Substantia nigra (tissue), 51 donors: ENCODE measurements at places on chromosomes 1 and 21.
A peak's percentile ranks its signal among the peaks of the same experiment; 100 is the strongest.

DNA sequence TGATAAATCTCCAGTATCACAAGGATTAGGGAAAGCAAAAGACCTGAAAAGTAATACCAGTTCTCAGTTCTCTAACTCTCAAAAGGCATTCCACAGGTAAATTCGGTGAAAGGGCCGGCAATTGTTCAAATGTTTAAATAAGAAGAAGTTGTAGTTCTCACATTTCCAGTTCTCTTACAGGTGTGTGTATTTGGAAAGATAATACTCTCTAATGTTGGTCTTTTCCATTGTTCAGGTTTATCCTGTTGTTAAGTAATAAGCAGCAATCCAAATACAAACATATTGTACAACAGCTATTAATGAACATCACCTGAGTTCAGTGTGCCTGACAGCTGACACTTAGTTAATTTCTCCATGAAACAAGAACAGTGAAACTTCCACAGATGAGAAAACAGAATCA is 13.2 kb upstream of the PRKAB2 start:
- DNase-seq: no peak

GRCh38 chr1:109802136-109802900 is 38.6 kb upstream of the EPS8L3 start:
- no peak for DNase-seq

DNA sequence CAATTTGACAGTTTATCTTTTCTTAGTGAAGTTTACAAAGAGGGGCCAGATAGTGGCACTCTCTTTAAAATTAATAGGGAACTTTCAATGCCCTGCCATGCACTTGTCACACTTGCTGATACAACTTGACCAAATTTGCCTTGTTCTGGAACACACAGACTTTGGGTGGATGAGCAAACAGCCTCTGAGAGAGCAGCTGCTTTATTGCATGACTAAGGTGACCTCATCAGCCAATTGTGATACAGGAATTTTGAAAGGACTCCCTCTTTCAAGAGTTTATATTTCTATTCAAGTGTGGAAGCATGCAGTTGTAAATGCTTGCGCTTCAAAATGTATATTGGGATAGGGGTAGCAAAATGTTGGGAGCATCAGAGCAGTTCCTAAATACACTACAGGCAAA is 2.1 kb upstream of the RGS1 start:
- DNase-seq: no peak

GRCh38 chr1:17075470-17076255 is 21.8 kb upstream of the SDHB start:
- no peak for DNase-seq

DNA sequence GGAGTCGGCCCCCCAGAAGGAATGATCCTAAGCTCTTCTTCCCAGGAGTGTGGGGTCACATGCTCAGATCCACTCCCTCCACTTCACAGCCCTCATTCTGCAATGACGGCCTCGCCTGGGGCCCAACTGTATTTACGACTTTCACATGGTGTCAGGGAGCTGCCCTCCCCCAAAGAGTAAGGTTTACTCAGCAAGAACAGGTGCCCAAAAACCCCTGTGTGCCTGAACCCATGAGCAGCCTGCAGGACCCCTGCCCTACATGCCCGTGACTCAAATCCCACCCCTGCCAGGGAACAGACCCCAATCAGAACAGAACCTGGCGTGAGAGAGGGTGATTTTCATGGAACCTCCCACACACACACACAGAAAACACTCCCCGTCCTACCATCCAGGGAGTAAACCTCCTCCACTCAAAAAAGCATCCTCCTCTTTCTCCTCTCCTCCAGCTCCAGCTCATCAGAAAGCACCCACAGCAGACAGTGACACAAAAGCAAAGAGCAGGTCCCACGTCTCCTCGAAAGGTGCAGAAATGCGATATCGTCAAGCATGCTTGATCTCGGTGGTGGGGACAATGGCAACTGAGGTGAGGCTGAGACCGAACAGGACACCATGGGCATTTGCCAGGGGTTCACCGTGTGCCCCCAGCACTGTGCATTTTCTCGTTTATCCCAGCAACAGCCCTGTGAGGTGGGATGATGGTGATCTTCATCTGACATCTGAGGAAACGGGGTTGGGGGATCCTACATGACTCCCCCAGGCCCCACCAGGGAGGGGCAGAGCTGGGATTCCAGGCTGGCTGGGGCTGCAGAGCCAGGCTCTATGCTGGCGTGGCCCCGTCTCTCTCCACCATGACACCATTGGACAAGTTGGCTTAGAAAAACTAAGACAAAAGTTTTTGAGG is 397.9 kb downstream of the NPHP4 start:
- DNase-seq: no peak

DNA sequence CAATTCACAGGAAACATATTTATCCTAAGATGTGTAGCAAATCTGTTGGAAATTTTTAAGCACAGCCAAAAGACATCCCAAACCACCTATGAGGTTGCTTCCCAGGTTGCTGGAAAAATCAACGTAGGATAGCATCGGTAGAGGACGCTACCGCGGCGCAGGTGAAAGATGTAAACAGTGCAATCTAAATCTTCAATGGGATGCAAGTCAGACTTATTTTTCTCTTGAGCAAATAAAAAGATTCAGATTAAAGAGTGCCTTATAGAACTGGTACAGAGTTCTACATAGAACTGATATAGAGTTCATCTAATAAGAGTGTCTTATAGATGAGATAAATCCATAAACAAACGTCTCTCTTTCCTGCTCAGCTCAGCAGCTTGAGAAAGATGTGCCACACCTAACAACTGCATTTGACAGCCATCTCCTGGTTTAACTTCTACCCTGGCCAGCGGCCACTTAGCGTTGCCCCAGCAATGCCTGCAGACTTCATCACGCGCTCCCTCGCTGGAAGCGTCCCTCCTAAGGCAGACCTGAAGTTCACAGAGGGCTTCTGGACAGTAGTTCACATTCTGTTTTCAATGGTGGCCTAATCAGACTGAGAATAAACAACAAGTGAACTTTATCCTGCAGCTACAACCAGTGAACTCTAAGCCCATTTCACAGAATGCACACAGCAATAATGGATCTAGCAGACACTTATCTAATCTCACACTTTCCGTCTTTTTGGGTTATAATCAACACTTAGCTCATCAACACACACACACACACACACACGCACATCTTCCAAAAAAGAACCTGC is 164.5 kb downstream of the TOMM20 start:
- DNase-seq: no peak

GRCh38 chr1:79006564-79006963 is at the start of gene ADGRL4:
Gene ADGRL4, minus strand, starts transcription at chr1:79006730. Its CDS starts 76 bp downstream, at chr1:79006654.
- no peak for DNase-seq

- no peak for DNase-seq
These were observed 11.6 kb downstream of the IFI6 start for GRCh38 chr1:27660300-27660835.

DNA sequence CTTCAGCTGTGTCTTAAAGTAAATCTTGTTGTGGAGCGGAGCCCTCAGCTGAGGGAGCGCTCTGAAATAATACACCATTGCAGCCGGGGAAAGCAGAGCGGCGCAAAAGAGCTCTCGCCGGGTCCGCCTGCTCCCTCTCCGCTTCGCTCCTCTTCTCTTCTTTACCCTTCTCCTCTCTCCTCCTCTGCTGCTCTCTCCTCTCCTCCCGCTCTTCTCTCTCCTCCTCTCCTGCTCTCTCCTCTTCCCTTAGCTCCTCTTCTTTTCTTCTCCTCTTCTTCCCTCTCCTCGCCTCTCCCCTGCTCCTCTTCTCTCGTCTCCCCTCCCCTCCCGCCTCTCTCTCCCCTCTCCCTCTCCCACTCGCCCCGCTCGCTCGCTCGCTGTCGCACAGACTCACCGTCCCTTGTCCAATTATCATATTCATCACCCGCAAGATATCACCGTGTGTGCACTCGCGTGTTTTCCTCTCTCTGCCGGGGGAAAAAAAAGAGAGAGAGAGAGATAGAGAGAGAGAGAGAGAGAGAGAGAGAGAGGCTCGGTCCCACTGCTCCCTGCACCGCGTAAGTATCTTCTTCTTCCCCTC is at the start of gene PROX1:
Gene PROX1 (plus strand): TSS at position 47 of the 580 bp plus-strand sequence. CDS start 8,563 bp downstream, outside the sequence.
- DNase-seq: peak; percentile 62

DNA sequence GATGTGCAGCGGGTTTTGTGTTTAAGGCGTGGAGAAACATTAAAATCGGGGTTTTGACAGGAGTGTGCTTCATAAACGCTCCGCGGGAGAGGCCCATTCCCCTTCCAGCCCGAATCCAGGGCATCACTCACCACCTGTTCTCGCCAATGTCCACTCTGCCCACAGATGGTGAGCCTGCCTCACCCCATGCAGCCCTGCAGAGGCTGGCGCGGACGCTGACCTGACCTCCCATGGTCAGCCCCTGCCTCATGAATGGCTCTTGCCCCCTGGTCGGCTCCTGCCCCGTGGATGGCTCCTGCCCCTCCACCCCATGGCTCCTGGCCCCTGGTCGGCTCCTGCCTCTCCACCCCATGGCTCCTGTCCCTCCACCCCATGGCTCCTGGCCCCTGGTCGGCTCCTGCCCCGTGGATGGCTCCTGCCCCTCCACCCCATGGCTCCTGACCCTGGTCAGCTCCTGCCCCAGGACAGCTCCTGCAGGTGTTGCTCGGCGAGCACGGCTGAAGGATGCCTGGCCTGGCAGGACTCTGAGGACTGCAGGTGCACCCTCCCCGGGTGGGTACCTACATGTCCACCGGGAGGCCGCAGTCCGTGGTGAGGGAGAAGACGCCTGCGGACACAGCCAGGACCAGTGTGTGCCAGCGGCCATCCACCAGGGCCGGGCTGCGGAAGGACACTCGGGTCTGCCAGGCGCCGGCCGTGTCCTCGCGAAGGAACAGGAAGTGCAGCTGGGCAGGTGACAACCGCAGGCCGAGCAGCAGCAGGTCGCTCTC is 6.7 kb downstream of the KRTAP10-1 start:
- DNase-seq: no peak

- no peak for DNase-seq
These were observed 30.0 kb upstream of the RCSD1 start for GRCh38 chr1:167599957-167600581.

- no peak for DNase-seq
These were observed 348.1 kb upstream of the VAMP3 start for GRCh38 chr1:7422966-7423365.
